ENCODE measurements at places on chromosomes 11 and 22.

DNA sequence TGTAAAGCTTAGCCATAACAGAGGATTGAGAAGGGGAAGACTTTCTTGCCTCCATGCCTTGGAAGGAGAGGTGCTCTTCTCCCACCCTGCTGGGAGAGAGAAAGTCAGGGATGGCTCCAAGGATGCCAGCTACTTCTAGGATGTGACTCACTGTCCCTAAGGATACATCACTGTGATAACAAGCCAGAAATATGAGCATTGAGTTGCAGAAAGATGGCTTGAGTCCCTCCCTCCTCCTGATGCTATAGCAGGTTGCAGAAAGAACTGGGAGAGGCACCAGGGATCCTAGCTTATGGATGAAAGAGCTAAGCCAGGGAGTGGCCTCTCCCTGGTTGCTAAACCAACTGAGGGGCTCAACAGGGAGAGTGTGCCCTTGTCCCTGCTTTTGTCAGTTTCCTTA lies 27.8 kb upstream of the FJX1 start:
- no peak for DNase-seq

- DNase-seq: no peak
Measured at GRCh38 chr11:15534266-15534665, 419.5 kb downstream of the INSC start.

DNA sequence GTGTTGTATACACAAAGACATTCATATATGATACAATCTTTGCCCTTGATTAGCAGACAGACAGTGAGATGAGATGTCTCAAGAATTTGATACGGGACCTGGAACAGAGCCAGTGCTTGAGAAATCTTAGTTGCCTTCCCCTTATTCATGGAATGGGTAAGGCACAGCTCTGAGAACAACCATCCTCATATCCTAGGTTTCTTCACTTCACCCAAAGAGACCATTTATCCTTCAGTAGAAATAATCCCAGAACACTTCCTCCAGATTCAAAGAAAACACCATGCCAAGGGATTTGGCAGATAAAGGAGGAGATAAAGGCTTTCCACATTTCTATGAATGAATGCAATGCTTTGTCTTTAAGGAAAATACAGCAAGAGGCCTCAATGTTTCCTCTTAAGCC lies 8.8 kb upstream of the IZUMO1R start:
- DNase-seq: no peak

DNA sequence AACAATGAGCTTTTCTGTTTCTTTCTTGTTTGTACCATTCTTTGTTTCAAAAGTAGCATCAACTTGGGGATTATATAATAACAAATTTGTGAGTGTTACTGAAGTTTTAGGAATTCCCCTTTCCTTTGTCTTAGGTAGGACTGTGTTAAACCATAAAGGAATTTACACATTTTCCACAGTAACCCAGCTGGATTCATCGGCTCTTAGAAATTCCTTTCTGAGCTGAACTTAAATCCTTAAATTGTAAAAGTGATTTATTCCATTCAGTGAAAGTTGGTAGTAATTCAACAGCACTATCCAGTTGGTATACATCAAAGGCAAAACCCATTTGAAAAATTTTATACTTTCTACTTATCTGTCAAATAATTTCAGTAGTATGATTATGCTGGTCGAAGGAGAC lies 11.8 kb downstream of the EMSY start:
- no peak for DNase-seq

DNA sequence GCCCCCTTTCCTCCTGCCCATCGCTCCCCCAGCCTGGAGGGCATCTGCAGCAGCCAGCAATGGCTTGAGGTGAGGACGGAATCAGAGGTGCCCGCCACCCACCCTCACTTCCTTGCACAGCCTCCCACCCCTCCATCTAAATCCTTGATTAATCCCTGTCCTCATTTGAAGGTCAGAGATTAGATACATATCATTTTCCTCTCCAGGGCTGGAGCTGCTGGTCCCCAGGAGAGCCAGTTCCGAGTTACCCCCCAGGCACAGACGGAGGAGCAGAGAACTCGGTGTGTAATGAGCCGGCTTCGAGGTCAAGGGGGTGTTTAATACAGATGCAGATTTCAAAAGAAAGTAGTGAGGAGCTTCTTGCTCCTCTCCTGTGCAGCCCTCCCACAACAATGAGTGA lies 542.1 kb downstream of the MN1 start:
- no peak for DNase-seq

Measured in kidney tubule cell (primary cell).